ENCODE measurements at places on chromosomes 3 and 15.

GRCh38 chr3:129602730-129603560 is 3.5 kb downstream of the PLXND1 start:
- no peak for DNase-seq

GRCh38 chr3:50230794-50231125 is 5.2 kb upstream of the GNAI2 start:
- no peak for DNase-seq

DNA sequence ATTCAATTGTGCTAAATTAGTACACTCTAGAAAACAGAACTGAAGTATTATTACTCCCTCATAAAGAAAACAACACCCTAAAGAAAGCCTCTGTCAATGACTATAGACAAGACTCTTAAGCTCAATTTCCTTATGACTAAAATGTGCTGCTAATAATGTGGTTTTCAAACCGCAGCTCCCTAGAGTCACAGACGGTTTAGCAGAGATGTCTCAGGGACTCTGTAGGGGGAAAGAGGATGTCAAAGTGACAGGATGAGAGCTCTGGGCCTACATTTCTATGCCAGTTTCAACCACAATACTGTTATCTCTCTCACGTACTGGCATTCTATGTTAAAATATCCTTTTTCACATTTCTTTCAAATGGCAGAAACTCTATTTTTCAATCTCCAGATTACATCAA is 37.6 kb upstream of the WDR49 start:
- DNase-seq, result no peak

GRCh38 chr3:52186729-52187128 is 11.2 kb upstream of the ALAS1 start:
- no peak for DNase-seq

DNA sequence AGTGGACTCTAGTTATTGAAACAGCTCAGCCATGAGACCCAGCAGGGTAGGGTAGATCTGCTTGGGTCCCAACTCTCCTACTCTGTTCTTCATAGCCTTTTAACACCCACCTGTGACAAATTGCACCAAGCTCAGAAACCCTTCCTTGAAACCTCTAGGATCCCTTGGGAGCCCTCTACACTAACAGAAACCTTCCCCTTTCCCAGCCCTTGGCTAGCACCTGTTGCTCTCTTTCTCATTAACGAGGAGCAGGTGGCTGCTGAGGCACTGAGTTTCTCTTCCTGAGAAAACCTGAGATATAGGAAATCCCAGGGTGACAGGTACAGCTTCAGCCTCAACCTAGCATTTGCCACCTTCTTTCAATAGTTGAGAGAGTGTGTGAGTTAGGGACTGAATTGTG is 88.3 kb upstream of the CLSTN2 start:
- peak; percentile 60 for DNase-seq

DNA sequence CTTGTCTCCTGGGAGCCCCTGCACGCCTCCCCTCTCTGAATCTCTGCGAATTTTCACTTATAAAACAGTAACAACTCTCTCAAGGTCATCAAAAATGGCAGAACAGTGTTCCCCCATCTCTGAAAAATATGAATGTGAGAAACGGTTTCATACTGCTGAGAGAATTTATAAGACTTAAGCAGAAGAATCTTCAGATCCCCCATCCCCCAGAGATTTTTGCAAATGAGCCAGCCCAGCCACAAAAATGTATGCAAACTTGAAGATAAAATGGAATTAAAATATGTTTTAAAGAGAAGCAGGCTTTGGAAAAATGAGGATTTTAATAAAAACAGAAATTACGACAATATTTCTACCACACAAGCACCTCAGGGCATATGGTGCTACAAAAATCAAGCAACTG is 173.0 kb downstream of the STT3B start:
- no peak for DNase-seq

DNA sequence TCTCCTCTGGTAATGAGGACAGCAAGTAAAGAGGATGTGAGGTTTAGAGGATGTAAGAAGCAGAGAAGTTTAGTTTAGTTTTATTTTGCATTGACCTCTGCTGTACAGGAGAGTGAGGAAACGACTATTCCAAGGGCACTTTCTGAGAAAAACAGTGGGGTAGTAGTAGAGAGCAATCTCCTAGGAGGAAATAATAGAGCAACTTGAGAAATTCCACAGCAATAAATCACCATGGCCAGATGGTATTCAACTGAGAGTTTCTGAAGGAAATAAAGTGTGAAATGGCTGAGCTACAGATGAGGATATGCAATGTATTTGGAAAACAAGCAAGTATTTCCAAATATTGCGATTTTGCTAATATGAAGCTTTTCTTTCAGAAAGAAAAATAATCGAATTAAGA is 118.9 kb downstream of the DPH6 start:
- no peak for DNase-seq

GRCh38 chr3:172653004-172653572 is 57.8 kb downstream of the NCEH1 start:
- DNase-seq, result peak; percentile 67

DNA sequence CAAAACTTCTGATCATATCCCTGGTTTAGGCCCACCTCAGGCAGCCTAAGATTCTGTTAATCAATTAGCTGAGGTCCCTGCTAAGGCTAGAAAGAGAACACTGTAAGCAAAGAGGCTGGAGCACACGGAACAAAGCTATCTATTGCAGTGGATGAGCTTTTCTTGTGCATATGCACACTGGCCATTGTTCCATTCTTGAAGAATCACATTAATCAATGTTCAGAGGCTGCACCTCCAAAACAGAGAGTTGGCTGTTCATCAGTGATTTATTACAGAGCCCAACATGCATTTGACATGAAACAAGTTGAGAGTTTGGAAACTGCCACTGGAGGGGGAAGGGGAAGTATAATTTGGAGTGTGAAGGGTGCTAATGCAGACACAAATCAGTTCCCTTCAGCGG is 873.0 kb downstream of the ROBO1 start:
- no peak for DNase-seq

- DNase-seq, result no peak
Measured at GRCh38 chr15:66405007-66405406, 18.3 kb downstream of the MAP2K1 start.

DNA sequence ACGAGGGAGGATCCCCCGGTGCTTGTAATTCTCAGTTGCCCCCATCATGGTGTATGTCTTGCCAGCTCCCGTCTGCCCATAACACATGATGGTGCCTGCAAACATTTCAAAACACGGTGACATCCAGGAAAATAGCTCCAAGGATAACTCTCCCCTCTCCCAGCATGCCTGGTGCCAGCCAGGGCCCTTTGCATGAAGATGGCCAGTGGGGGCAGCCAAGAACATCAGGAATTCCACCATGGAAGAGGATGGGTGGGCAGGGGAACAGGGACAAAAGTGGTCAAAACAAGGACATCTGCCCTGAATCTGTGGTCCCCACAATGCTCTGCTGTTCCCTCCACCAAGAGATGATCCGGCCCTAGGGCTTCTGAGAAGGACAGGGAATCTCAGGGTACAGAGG is 9.0 kb downstream of the KIF9 start:
- no peak for DNase-seq

- no peak for DNase-seq
Measured at GRCh38 chr3:154161806-154162205, 40.6 kb downstream of the ARHGEF26 start.

GRCh38 chr3:198079771-198080520 is 119.9 kb downstream of the LMLN start:
- no peak for DNase-seq

- no peak for DNase-seq
Measured at GRCh38 chr3:142095841-142096240, 53.5 kb downstream of the TFDP2 start.

- no peak for DNase-seq
Measured at GRCh38 chr3:100899440-100900091, 93.7 kb downstream of the ABI3BP start.

GRCh38 chr3:194906229-194906629 is 220.5 kb downstream of the FAM43A start:
- no peak for DNase-seq

DNA sequence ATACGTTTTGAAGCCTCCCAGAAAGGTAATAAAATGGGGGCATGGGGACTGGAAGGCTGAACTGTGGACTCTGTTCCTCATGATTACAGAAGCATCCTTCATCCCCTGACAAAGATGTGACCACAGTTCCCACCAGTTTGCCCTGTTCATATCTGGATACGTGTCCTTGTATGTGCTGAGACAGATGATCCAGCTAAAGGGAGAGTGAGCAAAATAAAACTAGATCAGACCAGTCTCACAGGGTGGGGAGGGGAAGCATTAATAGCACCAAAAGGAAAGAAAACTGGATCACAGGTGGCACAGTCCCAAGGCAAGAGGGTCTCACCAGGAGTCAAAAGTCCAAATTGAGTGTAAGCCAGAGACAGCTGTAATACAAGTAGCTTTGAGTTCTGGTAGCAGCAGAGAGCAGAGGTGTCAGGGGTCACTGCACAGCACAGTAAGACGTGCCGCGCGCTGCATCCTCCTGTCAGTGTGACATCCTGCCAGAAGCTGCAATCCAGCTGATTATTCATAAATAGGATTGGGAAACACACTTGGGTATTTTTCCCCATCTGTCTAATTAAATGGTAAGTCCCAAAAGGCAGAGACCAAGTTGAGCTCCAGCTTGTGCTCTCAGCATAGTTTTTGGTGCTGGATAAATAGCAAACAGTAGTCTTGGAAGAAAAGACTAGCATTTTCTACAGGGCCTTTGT is 560.0 kb upstream of the CFAP20DC start:
- no peak for DNase-seq

DNA sequence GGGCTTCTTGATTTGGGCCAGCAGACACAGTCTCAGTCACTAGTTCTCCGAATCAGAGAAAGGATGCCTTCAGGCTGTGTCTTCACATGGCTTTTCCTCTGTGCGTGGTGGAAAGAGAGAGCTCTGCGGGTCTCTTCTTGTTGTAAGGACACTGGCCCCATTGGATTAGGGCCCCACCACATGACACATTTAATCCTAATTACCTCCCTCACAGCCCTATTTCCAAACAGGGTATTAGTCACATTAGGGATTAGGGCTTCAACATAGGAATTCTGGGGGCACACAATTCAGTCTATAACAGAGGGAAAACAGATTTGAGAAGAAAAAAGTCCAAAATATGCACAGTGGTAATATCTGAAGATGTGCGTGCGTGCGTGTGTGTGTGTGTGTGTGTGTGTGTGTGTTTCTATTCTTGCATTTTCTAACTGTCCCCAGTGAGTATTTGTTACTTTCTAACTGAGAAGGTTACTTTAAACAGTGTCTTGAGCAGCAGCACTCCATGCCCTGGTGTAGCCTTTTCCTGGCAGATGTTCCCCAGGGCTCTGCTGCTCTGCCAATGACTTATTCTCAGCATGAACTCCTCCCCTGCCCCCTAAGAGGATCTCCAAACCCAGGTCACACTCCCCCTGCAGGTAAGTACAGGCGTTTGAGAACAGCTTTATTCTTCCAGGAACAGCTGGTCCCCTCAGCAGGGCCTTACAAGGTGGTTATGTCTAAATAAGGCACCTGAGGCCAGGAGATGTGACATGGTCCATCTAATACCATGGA is 72.9 kb downstream of the RPL39L start:
- no peak for DNase-seq

DNA sequence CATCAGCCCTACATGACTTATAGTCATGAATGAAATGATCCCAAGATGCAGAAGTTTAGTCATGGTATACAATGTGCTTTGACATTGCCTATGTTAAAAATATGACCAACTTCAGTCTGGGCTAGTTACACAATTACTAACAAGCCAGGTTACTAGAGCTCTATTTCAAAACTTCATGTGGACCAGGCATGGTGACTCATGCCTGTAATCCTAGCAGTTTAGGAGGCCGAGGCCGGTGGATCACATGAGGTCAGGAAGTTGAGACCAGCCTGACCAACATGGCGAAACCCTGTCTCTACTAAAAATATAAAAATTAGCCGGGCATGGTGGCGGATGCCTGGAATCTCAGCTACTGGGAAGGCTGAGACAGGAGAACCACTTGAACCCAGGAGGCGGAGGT is 613.0 kb downstream of the CADM2 start:
- DNase-seq, result no peak

DNA sequence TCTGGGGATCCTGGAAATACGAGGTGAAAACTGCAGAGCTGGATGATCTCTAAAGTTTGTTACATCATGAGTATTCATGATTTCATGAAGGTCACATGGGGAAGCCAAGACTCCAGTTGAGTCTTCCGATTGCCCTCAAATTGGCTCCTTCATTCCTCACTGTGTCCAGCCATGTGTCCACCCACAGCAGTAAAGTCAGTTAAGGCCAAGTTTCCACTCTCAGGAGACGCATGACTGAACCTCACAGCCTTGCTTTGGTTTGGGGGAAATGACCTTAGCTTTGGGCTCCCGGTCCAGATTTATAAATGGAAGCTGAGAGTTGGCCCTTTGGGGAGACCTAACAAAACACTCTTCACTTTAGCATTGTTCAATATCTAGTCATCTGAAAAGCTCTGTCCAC is 289.7 kb upstream of the MCTP2 start:
- DNase-seq, result no peak

- DNase-seq, result no peak
Measured at GRCh38 chr3:25365636-25366035, 62.4 kb upstream of the RARB start.

- DNase-seq, result no peak
Measured at GRCh38 chr3:71258116-71258515, 325.4 kb downstream of the FOXP1 start.

GRCh38 chr3:62241279-62241678 is 132.1 kb downstream of the FEZF2 start:
- no peak for DNase-seq

- no peak for DNase-seq
Measured at GRCh38 chr3:144085964-144086363, 114.3 kb downstream of the DIPK2A start.

- DNase-seq, result no peak
Measured at GRCh38 chr3:112379020-112379690, 46.2 kb downstream of the CD200 start.

GRCh38 chr3:52310861-52311575 is 5.1 kb upstream of the DNAH1 start:
- DNase-seq, result no peak

DNA sequence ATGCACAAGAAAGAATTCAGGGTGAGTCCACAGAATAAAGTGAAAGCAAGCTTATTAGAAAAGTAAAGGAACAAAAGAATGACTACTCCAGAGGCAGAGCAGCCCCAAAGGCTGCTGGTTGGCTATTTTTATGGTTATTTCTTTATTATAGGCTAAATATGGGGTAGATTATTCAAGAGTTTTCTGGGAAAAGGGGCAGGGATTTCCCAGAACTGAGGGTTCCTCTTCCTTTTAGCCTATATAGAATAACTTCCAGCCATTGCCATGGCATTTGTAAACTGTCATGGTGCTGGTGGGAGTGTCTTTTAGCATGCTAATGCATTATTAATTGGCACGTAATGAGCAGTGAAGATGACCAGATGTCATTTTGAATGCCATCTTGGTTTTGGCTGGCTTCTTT is 13.6 kb downstream of the GLDN start:
- DNase-seq, result no peak

- no peak for DNase-seq
Measured at GRCh38 chr3:105448338-105448982, 81.8 kb downstream of the ALCAM start.

GRCh38 chr3:159458982-159459381 is 529.7 kb upstream of the IL12A start:
- no peak for DNase-seq

GRCh38 chr3:20478436-20478835 is 292.4 kb upstream of the SGO1 start:
- DNase-seq, result no peak

- no peak for DNase-seq
Measured at GRCh38 chr15:76150513-76150912, 90.7 kb downstream of the TMEM266 start.
